ENCODE measurements at places on chromosomes 5 and 9.

GRCh38 chr9:32251539-32251938 lies 132.9 kb upstream of the ACO1 start:
- no peak for DNase-seq

- no peak for DNase-seq
Measured at GRCh38 chr5:83654427-83654994, 66.1 kb downstream of the HAPLN1 start.

DNA sequence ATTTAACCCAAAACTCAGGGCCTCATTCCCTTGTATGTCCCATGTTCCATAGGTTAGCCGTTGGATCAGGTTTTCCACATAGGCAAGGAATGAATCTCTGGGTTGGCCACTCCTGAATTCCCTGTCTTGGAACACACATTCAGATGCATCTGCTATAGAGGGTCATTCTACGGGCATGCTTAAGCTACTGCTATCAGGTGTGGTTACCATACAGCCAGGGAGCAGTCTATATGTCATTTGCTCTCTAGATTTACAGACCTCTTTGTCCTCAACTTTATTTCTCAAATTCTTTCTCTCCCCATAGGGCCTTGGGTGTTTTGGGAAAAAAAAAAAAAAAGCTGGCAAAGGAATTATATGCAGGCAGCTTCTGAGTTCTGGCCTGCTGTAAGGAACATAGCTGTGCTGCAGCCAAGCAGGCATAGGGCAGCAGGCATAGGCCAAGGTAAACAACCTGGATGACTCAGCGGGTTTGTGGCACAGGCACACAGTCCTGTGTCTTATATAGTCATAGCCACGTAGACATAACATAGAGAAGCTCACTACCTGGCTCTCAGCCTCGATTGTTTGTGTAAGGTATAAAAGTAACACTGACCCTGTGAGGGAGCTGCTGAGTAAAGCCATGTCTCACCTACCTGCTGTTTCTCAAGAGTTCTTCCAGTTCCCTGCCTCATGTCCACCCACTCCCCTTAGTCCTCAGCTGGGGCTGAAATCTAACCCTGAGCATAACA lies 141.5 kb downstream of the OSTF1 start:
- DNase-seq, result no peak

- DNase-seq, result no peak
Measured at GRCh38 chr5:149792540-149793255, 62.6 kb downstream of the PPARGC1B start.

DNA sequence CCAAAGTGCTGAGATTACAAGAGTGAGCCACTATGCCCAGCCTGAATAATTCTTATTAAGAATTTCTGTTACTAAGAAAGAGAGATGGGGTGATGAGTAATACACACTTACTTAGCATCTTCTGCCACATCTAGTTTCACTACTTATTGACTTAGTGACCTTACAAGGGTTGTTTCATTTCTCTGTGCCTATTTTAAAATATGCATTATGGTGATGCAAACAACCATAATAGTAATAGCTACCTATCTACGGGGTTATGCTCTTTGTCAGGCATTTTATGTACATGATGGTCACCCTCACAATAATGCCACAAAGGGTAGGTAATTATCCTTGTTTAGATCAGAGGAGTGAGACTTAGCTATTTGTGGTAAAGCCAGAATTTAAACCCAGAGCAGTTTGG lies 499.0 kb upstream of the SGCD start:
- DNase-seq, result no peak

- DNase-seq, result no peak
Measured at GRCh38 chr9:130663258-130663976, 977 bp upstream of the PRDM12 start.

DNA sequence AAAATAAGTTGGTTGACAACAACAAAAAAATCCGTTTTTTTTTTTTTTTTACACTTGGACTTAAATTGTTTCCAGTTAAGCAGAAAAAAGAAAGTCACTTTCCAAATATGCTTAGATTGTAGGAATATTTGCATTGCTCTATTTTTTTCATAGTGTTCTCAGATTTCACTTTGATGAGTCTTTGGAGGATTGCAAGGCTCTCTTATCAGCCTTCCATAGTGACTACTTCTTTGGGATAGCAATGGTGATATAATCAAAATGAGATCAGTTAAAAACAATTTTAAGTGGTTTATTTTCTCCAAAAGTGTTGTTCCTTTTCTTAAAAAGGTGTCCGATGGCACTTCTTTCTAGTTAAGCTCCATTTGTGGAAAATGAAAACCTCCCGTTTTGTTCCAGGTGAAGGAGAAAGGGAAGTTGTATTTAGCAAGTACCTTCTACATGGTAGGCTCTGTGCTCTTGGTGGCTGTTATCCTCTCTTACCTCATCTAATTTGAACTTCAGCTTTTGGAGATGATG lies 3.9 kb downstream of the RASGRF2 start:
- no peak for DNase-seq

GRCh38 chr5:40410964-40411635 lies 268.6 kb upstream of the PTGER4 start:
- DNase-seq, result no peak

GRCh38 chr5:131230406-131230805 lies 33.4 kb upstream of the CDC42SE2 start:
- no peak for DNase-seq

- DNase-seq, result no peak
Measured at GRCh38 chr5:14257995-14258403, 114.9 kb downstream of the TRIO start.

- DNase-seq, result no peak
Measured at GRCh38 chr5:119583684-119584083, 45.7 kb upstream of the FAM170A start.

DNA sequence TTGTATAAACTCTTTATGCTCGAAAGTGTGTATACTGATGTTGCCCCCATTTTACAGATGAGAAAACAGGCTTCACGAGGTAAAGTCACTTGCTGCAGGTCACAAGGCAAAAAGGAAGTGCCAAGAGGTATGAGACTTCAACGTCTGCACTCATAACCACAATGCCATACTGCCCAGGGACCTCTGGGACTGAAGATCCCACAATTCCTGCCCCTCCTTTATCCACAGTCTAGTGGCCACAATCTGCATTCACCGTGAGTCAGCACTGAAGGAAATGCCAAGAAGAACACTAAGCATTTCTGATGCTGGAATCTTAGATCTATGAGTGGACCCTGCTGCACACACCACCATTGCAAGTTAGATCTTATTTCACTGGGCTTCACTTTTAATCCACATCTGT lies 37.3 kb downstream of the MED27 start:
- DNase-seq, result no peak

DNA sequence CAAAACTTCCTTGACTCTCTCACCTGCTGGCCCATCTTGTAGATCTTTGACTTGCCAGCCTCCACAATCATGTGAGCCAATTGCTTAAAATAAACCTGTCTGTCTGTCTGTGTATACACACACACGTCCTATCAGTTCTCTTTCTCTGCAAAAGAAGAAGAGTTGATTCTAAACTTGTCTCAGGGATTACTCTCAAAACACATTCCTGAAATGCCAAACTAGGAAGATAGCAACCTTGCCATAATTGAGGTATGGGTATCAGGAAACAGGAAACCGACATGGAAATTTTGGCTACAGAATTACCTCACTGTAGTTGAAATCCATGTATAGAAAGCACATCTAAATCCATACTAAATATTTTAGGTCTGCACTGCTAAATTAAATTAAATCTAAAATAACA lies 483.4 kb downstream of the PLK2 start:
- DNase-seq, result no peak

DNA sequence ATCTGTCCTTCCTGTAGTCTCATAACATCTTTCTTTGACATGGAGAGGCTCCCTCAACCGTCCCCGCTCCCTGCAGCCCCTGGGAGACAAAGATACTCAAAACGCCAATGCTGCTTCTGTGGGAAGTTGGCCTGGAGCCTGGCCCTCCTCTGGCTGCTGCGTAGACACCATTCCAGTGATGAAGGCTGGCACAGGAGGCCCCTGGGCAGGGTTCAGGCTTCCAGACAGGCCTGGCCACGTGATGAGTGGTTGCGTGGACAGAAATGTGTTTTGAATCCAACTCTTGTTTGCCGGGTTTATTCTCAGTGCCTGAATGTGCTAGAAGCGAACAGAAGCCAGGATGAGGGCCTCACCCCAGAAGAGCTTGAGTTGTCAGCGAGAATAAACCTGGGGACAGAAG lies 43.2 kb upstream of the NKX2-5 start:
- DNase-seq, result no peak

GRCh38 chr5:62340392-62340791 lies 34.4 kb downstream of the KIF2A start:
- no peak for DNase-seq

GRCh38 chr5:74579215-74579614 lies 61.3 kb downstream of the ENC1 start:
- no peak for DNase-seq

DNA sequence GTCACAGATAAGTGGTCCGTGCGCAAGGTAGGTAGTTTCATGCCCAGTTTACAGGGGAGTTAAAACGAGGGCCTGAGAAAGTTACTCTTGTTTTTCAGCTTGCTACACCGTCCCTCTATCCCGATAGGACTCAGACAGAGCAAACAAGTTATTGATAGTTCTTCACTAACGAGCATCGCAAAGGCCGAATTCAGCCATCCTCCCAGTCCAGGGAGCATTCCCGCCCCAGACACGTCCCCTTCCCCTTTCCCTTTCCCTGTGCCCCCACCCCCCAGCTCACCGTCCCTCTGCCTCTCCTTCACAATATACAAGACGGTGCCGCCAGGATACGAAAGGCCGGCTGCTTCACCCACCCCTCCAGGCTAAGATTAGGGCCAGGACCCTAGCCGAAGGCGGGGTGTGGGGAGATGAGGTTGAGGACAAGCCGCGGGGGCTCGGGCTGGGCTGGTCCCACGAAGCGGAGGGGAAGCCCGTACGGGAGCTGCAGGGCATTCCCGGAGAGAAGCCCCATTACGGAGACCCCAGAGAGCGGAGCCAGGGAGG lies 599 bp downstream of the KIAA1191 start:
- no peak for DNase-seq

- DNase-seq, result no peak
Measured at GRCh38 chr9:127977884-127978647, 2.7 kb downstream of the EEIG1 start.

DNA sequence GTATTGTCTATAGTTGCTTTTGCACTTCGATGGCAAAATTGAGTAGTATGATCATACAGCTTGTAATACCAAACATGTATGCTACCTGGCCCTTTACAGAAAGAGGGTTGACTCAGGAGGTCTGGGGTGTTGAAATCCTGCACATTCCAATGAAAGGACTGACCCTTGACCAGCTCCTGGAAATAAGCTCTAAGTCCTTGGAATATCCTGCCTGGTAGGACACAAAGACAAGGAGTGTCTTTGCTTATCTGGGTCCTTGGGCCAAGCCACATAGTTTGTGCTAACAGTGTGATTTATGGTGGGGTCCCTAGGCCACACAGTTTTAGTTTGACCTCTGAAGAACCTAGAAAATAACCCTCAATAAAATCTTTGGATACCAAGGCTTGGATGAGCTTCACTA lies 89.3 kb upstream of the FTMT start:
- no peak for DNase-seq

DNA sequence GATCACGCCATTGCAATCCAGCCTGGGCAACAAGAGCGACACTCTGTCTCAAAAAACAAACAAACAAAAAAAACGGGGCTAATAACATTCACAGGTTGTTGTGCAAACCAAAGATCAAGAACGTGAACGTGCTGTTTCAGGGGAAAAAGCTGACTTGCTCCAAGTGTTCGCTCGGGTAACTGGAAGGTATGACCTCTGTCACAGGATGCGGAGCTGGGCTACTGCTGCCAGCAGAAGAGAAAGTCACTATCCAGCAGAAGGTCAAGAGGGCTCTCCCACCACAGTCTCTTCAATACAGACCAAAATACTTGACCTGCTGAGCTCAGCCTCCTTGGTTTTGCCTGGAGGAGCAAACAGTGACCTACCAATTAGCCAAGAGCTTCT lies 59.7 kb downstream of the ABCA1 start:
- DNase-seq, result no peak

GRCh38 chr5:124060413-124061067 lies 548.6 kb downstream of the CSNK1G3 start:
- DNase-seq, result no peak

DNA sequence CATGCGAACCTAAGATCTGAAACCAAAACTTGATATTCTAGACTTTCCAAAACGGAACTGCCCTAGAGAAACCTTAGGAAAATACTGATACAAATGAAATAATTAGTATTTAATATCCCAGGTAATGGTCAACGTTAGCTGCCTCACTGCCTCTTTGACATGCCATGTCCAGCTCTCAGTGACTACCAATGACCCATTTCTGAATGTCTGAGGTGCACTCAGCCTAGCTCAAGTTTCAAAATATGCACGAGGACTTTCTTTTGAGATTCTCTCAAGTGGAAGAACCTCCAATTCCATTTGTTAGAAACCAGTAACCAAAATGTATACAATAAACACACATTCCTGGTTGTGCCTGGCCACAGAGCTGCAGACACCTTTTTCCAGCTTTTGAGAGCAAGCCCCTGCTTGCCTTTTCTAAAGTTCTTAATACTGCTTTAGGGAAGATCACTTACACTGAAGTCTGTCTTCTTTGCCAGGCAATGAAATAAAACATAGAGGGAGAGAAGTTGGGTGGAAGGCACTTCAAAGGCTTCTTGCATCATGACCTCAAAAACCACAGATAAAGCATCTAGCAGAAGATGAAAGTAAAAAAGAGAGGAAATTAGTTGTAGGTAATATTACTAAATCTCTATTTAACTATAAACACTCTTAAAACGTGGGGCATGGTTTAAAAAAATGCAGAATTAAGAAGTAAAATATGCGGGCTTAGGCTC lies 87.9 kb downstream of the MRPS27 start:
- DNase-seq, result no peak

GRCh38 chr5:55668356-55668755 lies 43.8 kb downstream of the SLC38A9 start:
- DNase-seq, result no peak

DNA sequence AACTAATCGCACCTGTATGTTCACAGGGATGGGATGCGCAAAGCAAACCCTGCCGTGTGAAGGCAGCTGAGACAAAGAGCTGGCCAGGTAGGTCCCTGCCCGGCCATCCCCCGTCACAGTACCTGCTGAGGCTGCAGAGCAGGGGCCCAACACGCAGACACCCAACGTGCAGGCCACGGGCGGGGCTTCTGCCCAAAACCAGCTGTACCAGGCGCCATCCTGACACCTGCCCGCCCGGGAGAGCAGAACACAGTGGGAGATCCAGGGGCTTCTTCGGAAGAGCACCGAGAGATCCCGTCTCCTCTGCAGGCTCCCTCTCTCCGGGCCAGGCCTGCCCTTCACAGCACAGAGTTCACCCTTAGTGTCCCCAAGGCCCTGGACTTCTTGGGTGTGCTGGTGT lies 28.4 kb downstream of the ABO start:
- DNase-seq, result no peak

GRCh38 chr9:20473515-20474013 lies 148.7 kb downstream of the MLLT3 start:
- no peak for DNase-seq

DNA sequence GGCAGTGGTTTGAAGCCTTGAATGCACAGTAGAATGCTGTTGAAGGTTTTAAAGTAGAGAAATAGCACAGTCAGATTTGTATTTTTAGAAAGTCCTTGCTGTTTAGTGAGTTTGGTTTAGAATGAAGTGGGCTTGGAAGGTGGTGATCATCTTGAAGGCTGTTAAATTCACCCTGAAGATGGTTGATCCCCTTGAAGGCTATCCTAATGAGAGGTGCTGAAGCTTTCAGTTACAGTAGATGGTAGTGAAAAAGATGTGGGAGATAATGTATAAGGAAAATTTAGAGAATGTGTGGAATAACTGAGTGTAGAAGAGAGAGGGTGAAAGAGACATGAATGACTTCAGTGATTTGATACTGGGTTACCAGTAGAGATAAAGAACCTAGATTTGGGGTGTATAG lies 16.0 kb downstream of the TENT2 start:
- DNase-seq, result no peak

All from activated naive CD4-positive, alpha-beta T cell (primary cell).